ENCODE measurements at places on chromosomes 7 and 10.

DNA sequence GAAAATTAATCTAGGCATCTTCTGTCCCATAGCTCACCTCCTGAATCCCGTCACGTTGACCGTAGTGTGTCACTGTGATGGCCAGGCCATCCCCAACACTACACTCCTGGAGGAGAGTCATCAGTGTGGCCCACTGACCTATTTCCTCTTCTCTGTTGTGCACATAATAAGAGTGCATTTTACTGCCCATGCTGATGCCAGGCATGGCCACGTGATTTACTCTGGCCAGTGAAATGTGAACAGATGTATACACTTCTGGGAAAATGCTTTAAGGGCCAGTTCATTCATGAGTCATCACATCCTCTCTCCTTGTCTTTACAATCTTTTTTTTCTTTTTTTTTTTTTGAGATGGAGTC lies 101.9 kb upstream of the PIP4K2A start:
- no peak for DNase-seq

DNA sequence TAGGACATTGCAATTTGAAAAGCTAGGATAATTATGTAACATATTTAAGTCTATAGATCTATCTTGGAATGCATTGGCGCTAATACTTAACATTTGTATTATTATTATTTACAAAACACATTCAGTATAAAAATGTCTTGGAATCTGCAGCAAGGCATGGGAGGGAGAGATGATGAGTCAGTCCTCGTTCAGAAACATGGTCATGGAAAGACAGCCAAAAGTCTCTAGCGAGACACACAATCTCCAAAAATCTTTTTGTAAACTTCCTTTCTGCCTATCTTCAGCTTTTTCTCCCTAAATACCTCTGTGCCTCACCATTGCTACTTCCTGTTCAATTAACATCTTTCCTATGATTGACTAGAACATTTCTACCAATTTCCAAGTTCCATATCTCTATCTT lies 188.4 kb upstream of the CACNA2D1 start:
- no peak for DNase-seq

GRCh38 chr10:7563368-7563767 lies 103.4 kb downstream of the ITIH5 start:
- no peak for DNase-seq

DNA sequence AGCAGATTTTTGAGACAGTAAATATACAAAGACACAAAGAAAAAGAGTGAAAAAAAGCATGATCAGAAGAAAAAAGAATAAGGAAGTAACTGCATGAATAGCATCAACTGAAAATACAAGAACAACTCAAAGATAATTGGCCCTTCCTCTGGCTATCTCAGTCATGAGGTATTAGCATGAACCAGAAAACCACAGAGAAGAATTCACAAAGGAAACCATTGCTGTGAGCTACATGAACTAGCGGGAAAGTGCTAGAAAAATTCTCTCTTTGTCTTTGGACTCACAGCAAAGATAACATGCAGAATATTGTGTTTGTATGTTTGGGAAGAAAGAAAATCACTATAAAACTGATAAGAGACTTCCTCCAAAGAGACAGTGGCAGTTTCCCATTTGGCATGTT lies 82.9 kb downstream of the SORCS1 start:
- DNase-seq, result no peak

- DNase-seq, result no peak
Measured at GRCh38 chr10:12081470-12081869, 12.7 kb downstream of the DHTKD1 start.

GRCh38 chr7:83415840-83416239 lies 233.1 kb downstream of the SEMA3E start:
- no peak for DNase-seq

- DNase-seq, result no peak
Measured at GRCh38 chr10:75976681-75977080, 545.3 kb downstream of the LRMDA start.

DNA sequence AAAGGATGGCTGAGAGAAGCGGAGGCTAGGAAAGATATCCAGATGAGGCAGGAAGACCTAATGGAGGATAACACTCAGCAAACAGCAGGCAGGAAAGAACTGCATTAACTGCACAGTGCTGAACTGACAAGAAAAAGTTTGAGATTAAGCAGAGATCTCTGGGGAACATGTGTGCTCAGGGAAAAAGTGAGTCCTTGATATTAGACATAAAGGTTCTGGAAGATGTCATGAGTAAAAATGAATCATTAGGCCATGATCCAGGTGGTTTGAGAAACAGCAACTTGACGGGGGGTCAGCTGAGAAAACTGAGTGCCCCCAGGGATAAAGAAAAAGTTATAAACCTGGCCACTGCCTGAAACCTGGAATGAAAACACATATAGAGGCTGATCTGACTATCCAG lies 27.3 kb upstream of the ANK3 start:
- no peak for DNase-seq

DNA sequence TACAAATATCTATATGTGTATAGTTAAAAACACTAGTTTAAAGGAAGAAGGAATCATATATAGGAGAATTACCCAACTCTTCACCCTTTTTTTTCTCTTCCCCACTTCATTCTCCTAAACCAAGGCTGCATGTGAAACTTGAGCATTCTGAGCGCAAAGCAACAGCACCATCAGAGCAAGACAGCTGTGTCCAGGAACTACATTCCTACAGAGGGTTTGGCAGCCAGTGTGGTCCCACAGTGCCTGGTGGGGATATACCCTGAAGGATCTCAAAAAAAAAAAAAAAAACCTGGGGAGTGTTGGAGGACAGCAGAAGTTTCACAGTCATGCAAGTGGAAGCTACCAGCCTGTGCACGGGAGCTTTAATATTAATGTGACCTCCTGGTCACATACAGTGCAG lies 310.4 kb downstream of the CTNNA3 start:
- no peak for DNase-seq

GRCh38 chr7:8283968-8284367 lies 22.0 kb upstream of the ICA1 start:
- no peak for DNase-seq

- DNase-seq, result peak; percentile 84
Measured at GRCh38 chr7:55365675-55366460, 731 bp downstream of the LANCL2 start.

- no peak for DNase-seq
Measured at GRCh38 chr7:117065571-117066150, 112.4 kb downstream of the ST7 start.

- DNase-seq, result no peak
Measured at GRCh38 chr7:29454464-29454863, 109.2 kb upstream of the PRR15 start.

DNA sequence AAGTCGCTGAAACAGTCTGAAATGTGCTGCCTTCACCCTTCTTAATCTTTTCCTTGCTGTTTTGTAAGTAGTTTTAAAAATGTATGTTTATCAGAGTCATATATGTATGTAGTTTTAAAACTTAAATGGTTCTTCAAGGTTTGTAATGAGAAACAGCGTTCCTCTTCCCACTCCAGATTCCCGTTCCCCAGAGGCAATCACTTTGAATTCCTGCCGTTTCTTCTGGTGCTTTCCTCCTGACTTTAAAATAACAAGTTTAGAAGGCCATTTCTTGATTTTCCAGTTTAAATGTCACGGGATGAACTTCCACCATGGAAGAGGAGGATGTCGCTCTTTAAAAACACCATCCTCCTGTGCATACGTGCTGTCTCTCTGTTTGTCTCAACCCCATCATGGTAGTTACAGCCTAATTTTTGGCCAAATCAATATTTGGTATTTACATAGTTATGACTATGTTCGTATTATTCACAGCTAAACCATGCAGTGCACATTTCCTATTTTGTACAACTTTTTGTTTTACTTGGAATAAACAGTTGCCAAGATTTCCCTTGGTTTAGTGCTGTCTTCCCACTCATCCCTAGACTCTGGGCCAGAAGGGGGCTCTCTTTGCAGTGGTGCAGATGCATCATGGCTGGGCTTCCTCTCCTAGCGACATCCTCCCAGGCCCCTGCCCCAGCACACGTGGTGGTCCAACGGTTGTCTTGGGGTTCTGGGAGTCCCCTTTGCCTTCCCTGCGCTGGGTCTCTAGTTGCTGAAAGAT lies 151.4 kb downstream of the PTPN20 start:
- no peak for DNase-seq

DNA sequence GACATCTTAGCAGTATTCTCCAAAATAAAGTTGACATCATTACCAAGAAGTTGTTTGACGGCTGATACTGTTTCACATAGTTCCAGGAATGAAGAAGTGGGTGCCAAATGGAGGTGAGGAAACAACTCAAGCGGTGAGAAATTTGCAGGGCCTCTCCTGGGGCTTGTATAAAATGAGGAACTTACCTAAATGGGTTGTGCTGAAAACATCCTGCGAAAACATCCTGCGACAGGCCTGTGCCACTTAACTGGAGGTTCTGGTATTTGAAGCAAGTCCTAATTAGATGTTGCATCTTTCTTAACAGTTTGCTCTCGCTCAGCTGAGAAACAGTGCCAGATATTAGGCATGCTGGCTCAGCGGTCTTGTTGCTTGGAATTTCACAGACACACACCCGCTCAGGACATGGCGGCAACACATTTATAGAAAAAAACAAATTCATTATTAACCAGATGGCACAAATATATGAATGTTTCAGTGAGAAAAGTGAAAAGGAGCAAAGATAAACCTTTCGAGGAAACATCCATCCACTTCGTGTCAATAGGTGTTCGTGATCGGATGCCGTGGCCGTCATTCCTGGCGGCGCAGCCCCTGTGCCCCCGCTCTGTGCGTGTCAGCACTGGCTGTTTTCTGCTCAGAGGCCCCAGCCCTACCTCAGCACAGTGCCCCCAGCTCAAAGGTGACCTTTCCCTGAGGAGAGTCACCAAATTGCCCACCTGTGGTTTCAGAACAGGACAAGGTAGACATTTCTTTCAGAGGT lies 48.1 kb downstream of the CDC123 start:
- no peak for DNase-seq

GRCh38 chr7:28813243-28813962 lies 144.7 kb downstream of the TRIL start:
- no peak for DNase-seq
